D341Med (cell line): ENCODE measurements at places on chromosomes 1 and 21.

DNA sequence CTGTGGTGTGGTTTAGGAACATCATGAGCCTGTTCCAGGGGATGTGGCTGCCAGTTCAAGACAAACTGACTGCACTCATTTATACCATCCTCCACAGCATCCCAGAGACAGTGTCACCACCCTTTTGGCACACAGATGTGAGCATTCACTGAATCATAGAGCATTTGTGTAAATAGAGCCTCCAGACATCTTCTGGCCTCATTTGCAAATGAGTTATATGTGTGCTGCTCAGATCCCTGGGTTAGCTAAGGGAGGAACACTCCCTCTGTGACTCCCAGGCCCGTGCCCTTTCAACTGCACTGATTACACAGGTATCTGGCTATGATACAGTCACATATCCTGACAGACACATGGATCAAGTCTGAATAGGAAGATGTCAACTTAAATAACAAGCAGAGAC lies 351.5 kb upstream of the PLD5 start:
- no peak for DNase-seq

DNA sequence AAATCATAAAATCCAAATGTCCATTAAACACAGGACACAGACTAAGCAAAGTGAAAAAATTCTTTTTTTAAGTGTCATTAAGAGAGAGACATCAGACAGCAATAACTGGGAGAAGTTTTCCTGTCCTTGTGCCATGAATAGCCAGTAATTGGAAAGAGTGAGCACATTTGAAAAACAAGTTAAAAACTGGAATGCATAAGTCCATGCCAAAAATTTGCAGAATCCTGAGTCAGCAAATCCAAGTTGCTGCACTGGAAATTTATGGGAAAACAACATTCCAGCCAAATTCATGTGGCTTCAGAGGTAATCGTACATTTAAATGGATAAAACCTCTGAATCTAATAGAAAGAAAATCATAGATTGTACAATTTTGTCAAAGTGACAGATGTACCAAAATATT lies 291.4 kb downstream of the LRRC40 start:
- no peak for DNase-seq

DNA sequence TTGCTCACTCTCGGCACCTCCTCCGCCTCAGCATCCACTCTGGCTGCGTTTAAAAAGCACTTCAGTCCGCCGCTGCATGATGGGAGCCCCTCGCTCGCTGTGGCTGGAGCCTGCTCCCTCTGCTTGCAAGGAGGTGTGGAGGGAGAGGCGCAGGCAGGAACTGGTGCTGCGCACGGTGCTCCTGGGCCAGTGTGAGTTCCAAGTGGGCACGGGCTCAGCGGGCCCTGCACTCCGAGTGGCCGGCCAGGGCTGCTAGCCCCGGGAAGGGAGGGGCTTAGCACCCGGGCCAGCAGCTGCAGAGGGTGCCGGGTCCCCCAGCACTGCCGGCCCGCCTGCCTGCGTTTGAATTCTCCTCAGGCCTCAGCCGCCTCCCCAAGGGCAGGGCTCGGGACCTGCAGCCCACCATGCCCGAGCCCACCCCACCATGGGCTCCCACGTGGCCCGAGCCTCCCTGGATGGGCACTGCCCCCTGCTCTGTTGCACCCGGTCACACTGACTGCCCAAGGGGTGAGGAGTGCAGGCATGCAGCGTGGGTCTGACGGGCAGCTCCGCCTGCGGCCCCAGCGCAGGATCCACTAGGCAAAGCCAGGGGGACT lies 1599.5 kb downstream of the NCAM2 start:
- DNase-seq = no peak

- no peak for DNase-seq
Measured at GRCh38 chr1:29542548-29542947, 306.2 kb downstream of the PTPRU start.

GRCh38 chr1:196152975-196153374 lies 455.3 kb downstream of the KCNT2 start:
- DNase-seq = no peak

GRCh38 chr1:2481885-2482284 lies 5.8 kb downstream of the PLCH2 start:
- no peak for DNase-seq
